ENCODE measurements at places on chromosomes 1 and 21.

DNA sequence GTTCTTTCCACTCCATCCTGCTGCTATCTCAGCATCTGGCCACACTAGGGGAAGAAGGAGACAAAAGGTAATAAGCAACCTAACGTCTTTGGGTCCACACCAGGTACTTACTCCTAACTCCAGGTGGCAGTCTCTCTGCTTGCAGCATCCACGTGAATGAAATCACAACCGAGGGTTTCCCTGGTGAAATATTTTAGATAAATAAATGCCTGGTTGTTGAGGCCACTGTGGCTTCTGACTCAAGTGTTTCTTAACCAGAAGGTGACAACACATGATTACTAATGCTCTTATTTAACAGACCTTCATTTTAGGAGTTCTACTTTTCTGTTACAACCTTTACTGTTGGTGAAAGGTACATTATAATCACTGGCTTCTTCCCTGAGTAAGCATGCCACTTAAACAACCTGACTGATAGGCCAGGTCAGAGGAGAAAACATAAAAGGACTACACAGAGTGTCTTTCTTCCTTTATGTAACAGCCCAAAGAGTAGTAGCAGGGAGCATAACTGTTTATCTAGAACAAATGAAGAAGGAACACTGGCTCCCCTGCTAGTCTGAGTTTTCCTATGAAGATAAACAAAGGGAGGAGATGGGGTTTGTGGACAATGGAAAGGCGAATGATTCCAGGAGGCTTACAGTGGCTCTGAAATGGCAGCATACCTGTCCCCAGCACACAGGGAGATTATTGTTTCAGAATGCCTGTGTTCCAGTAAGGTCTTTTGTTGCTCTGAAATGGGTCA, 59.9 kb downstream of the SYT6 start:
- DNase-seq, result peak; percentile 9

- no peak for DNase-seq
These were observed 214.5 kb downstream of the PATJ start for GRCh38 chr1:61956784-61957183.

GRCh38 chr1:109642626-109643025, 13.3 kb upstream of the GSTM4 start:
- DNase-seq, result no peak

DNA sequence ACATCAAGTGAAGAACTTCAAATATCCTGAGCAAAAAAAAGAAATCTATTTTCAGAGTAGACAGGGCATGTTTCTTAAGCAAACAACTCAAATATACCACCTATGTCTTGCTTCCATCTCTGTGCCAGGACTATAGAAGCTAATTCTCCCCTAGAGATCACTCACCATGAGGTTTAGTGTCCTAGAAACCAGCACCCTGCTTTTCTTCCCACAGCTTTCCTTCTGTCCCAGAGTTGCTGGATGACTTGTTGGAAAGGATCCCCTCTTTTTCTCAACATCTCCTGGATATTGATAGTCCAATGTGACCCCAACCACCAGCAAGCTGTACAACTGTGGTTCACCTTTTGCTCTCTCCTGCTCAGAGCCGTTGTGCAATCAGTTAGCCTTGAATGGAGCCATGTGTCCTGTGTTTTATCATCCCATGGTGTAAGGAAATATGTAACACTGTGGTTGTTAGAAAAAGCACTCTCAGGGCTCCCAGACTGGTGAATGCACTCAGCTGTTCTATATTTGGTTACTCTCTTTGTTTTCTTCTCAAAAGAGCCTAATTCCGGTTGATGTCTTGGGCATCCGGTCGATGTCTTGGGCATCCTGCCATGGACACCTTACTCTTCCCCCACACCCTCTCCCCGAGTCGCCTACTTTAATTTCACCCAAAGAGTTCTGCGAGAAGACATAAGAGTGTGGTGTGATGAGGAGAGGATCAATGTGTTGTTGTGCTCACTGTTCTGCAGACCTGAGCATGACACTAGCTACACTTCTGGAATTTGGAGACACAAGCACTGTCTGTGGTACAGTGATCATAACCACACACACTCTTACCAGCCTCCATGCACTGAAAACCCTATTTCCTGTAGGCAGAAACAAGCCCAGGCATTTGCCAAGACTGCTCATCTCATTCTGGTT, 1.7 kb downstream of the TNFSF4 start:
- peak; percentile 35 for DNase-seq

DNA sequence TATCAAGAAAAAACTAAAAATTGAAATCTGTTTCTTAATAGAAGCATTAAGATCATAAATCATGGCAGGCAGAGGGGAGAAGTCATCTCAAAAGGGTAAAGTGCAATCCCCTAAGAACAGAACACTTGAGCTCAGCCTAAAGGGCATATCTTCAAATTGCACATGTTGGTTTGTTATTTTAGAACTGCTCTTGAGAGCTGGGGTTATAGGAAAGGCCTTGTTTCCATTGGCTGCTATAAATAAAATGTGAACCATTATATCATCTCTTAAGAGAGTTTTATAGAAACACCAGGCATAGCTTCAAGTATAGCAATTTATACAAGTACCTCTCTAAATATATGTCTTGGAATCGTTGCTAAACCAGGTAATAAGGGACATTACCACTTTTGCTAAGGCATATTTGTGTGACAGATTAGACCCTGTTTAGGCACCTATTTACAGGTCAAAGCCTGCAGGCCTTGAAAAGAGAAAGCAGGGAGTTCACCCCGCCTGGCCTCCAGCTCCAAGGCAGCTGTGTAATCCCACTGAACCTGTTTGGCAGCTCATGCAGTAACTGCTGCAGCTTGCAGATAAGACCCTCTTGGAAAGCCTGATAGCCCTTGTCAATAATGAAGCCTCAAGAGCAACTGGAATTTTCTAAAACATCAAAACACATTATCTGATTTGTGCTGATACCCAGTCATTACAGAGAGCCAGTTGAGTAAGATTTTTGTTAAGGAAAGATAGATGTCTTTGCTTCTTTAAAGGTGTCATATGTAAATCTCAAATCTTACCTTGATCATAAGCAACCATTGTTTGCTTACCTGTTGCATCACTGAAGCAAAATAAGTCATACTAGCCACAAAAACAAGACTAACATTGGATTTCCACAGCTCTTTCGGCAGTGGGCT, 24.2 kb upstream of the SYDE2 start:
- DNase-seq, result no peak

DNA sequence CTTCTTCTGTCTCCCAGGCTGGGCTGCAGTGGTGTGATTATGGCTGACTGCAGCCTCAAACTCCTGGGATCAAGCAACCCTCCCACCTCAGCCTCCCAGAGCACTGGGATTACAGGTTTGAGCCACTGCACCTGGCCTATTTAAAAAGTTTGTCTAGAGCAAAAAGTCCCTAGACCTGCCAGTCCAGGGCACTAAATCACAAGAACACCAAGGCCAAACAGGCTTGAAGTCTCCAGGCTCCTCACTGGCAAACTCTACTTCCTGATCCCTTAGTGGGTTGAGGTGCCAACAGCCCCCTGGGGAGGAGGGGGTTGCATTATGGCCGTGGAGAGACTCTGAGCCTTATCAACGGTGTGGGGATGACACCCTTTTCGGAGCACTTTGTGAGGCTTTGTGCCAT, 76.0 kb downstream of the CLIC6 start:
- no peak for DNase-seq

DNA sequence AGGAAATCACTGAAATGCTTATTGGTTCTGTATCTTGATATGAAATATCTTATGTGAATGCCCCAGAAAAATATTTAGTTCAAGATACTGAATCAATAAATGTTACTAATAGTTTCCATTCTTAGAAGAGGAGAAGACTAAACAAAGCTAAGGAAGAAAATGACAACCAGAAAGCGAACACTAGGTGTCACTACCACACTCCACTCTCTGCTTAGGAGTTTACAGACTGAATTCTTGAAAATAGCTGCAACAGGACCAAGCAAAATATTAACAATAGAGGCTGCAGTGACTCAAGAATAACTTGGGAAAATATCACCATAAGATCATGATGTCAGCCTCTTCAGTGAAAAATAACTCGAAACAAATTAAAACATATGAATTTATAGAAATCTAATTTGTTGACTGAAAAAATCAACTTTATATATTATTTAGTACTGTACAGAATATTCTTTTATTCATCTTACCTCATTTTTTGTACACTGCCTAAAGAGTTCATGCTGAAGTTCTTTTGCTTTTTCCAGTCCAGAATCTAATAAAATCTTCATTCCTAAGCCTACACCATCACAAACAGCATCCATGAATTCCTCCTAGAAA, 61.6 kb downstream of the KIF14 start:
- peak; percentile 29 for DNase-seq

DNA sequence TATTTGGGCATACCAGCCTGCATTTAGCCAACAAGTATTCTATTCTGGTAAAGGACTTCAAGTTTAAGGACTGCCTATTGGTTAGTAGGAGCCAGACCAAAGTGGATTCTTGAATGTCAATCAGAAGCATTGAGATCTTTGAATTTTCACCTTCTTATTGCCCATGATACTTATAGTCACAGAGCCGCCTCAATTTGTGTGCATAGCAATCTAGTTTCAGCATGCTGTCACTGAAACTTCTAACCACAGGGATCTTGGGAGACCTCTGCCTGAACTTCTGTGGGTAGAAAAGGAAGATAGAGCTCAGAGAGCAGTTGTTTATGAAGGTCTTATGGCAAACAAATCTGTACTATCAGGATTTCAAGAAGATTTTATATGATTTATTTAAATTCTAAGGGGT, 501.4 kb upstream of the USP24 start:
- no peak for DNase-seq

DNA sequence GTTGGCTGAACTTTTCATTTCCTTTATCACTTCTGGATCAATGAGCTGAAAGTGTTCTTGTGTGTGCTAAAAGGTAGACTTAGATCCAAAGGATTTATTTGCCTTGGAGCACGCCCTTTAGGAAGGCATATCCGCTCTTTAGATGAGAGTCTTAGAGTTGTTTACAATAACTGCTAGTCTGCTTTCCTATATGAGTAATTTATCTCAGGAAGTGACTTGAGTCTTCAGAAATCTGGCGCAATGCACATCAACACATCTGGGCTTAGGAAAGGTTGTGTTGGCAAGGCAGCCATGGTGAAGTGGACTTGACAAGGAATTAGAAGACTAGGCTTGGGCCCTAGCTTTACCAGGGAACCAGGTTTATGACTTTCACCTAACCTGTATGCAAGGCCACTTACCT, 204.1 kb upstream of the PTGFR start:
- no peak for DNase-seq

DNA sequence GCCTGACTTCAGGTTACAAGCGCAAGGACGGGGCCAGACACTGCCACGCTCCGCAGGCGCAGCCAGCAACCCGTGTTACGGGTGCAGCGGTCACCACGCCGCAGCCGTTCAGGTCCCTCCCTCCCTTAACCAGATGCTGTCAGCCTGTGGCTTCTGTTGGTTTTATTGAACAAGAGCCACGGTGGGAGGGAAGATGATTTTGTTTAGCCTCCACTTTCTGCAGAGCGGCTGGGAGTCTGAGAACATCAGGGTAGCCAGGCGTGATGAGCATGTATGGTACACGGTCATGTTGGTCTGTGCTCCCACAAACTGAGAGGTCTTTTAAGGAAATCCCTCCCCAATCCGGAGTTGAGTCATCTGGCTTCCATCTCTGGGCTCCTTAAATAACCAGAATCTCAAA, 18.5 kb upstream of the ADARB1 start:
- no peak for DNase-seq

DNA sequence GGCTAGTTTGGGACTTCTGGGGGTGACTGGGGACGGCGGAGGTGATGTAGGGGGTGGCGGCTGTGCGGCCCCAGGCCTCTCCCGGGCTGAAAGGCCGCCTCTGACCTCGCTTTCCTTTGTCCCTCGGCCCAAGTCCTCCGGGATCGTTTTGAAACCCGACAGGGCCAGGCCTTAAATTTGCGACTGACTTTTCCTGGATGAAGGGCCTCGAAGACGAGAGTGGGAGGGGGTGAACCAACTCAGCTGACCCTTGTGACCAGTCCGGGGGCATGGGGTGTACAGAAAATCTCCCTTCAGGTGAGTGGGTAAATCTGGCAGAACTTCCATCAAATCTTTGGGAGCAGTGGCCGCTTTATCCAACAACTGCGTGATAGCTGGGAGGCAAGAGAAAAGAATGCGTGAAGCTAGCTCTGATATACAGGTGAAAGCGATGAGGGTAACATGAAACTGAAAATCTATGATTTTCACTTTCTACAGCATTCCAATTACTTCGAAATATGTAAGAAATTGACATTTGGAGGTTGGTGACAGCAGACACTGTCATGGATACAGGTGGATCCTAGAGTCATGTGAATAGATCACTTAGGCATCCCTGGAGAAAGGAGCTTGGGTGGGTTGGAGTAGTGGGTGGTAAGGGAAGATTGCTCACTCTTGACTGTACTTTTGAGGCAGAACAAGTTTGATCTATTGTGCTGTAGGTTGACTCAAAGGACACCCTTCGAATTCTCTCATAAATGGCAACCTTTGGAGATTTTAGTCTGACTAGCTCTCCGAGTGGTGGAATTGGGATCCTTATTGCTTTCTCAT, 885 bp downstream of the AHCYL1 start:
- DNase-seq, result no peak

- no peak for DNase-seq
These were observed 38.9 kb downstream of the ZC3H11B start for GRCh38 chr1:219573960-219574359.

DNA sequence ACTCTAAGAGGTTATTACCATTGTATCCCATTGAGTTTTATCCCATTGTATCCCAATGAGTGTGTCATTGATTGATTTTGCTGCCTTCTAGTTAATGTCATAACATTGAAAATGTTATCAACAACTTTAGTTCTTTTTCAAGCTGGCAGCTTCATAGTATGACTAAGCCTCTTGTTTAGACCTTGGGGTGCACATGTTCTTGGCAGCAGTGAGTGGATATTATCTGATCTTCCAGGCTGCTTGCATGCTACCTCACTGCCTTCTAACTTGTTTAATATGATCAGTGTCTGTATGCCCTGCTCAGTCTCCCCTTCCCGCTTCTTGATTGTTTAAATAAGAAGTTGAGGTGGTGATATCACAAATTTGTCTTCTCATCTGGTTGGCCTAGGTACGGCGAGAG, 24.6 kb downstream of the NTPCR start:
- no peak for DNase-seq

DNA sequence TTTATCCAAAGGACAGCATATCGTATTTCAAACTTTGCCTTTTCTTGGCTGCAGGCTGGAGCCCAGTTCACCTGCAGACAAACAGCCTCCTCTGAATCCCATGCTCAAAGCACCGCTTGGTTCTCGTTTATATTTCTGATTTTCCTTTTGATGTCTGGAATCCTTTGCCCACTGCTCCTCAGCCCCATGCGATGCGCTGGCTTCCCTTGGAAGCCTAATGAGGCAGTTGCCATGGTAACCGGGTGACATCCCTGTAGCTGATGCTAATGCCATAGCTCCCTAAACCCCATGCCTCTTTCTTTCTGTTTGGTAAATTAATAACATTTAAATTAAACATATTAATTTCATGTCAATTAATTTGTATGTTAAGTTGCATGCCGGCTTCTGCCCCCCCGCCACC, 327.1 kb downstream of the PRDM2 start:
- no peak for DNase-seq

GRCh38 chr1:201531551-201532425, 7.1 kb upstream of the NAV1 start:
- no peak for DNase-seq

DNA sequence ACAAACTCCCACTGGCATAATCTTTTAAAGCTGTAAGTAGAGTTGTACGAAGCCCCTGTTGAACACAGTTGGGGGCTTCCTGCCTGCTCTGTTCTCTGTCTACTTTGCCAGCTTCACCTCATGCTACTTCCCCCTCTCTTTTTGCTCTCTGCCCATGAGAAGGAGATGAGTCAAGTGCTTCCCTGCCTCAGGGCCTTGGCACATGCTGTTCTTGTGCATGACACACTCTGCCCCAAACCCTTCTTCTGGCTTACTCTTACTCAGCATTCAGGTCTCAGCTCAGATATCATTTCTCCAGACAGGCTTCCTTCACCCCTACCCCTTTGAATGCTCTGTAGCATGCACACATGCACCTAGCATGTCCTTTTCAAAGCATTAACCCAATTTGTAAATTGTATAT, 208.8 kb downstream of the FOXD2 start:
- no peak for DNase-seq

Data from epithelial cell of proximal tubule (primary cell).